ENCODE measurements at places on chromosomes 2 and 18. TPM values are rescaled to one million over a fixed set of nuclear protein-coding genes. Genes with fewer than 3 reads are reported as not detected.

Gene NXPH2
- not detected for total RNA-seq

Gene RTP5
- total RNA-seq = 0.54 TPM

Gene SERPINB4
- not detected for total RNA-seq

Gene DES
- total RNA-seq = not detected

Gene PTGR3
- total RNA-seq = 25.1 TPM

GRCh38 chr2:149702571-149702970 lies 115.0 kb upstream of the MMADHC start:
- no peak overlapping the region for H3K4me3 ChIP-seq
- no peaks in the 10 kb centered on the region for H3K4me1 ChIP-seq
- no peak overlapping the region for H3K27ac ChIP-seq
- H3K36me3 ChIP-seq = no peaks in the 10 kb centered on the region

GRCh38 chr18:36128530-36128870 lies 640 bp downstream of the SLC39A6 start:
- H3K27me3 ChIP-seq = no peaks in the 10 kb centered on the region
- H3K4me1 ChIP-seq = peaks cover 33% of the 10 kb centered on the region
- peak overlapping the region; percentile 96 for H3K27ac ChIP-seq
- DNase-seq = no peak

DNA sequence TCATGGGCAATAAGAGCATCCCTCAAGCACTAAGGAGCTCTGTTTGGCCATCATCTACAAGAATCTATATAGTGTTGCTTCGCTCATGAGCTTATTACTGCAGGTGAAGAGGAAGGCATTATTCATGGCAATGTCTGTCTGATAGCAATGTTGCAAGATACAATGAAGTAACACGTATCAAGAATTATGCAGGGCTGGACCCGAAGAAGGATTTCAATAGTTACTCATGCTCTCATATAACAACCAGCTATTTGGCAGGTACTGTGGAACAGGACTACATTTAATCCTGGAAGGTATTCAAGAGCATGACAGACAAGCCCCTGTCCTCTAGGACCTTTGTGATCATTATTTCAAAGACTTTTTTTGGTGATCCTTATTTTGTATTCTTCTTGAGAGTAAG lies 109.6 kb downstream of the LAMA3 start:
- no peaks in the 10 kb centered on the region for H3K27me3 ChIP-seq
- no peak for DNase-seq
- H3K36me3 ChIP-seq = no peaks in the 10 kb centered on the region
- H3K4me1 ChIP-seq = no peaks in the 10 kb centered on the region
- no peak overlapping the region for H3K27ac ChIP-seq

DNA sequence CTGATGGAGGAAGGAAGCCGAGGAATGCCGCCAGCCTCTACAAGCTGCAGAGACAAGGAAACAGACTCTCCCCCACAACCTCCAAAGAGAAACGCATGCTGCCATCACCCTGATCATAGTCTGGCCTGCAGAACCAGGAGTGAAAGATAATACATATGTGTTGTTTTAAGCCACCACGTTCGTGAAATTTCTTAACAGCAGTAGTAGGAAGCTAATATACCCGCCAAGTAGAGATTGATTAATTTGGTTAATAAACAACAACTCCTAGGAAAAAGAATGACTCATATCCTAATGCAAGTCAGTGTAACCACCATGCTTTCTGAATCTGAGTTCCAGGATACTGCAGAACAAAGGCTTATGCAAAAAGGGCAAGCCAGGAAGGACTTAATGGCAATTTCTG lies 36.6 kb downstream of the LONRF2 start:
- H3K27me3 ChIP-seq = no peaks in the 10 kb centered on the region
- no peak overlapping the region for H3K4me3 ChIP-seq
- H3K36me3 ChIP-seq = no peaks in the 10 kb centered on the region

DNA sequence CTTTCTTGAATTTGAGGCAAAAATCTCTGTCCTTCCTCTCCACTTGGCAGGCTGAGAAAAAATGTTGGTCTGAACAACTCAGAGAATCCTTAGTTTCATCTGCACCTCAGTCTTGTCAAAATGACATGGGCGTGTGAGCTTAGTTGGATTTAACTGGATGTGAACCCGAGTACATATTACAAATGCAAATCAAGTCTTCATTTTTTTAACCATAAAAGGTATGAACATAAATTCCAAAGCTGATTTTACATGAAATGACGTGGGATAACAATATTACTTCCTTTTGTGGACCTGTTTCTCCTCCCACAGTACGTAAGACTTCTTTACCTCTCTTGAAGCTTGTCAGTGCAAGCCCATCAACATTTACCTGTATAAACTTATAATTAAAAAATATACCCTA lies 32.6 kb upstream of the RND3 start:
- H3K36me3 ChIP-seq = no peaks in the 10 kb centered on the region
- H3K27me3 ChIP-seq = no peaks in the 10 kb centered on the region
- no peaks in the 10 kb centered on the region for H3K4me1 ChIP-seq
- H3K4me3 ChIP-seq = no peak overlapping the region

- no peak overlapping the region for H3K27ac ChIP-seq
- H3K4me1 ChIP-seq = no peaks in the 10 kb centered on the region
- no peak for DNase-seq
- H3K27me3 ChIP-seq = no peaks in the 10 kb centered on the region
- H3K4me3 ChIP-seq = no peak overlapping the region
Measured at GRCh38 chr2:23199115-23199918, 185.7 kb upstream of the KLHL29 start.

DNA sequence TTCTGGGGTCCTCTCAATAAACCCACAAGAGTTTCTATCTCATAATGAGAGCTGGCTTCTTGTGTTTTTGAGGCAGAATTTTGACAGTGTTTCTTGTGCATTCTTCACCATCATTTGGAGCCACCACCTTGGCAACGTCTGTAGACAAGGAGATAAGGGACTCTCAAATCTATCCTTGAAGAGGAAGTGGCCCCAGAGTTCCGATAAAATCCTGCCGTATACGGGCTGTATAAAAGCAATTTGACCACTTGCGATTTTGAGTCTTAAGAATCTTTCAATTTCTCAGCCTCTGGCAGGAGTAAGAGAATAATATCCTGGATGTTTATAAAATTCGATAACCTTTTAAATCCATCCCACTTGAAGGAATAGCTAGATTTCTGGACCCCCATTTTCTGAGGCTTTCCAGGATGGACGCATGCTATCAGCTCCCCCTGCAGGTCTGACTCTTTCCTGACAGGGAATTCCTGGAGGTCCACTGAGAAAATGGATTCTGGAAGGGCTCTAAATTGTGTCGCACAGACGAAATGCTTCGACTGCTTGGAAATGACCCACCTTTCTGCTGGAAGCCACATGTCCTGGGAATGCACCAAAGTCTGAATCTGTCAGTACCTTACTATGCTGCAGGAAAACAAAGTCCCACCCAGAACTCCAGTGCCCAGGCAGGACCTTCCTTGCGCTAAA lies 54.1 kb downstream of the E2F6 start:
- H3K27me3 ChIP-seq = no peaks in the 10 kb centered on the region
- no peaks in the 10 kb centered on the region for H3K4me1 ChIP-seq
- H3K36me3 ChIP-seq = no peaks in the 10 kb centered on the region
- no peak overlapping the region for H3K27ac ChIP-seq

- no peak overlapping the region for H3K27ac ChIP-seq
- no peaks in the 10 kb centered on the region for H3K27me3 ChIP-seq
- H3K36me3 ChIP-seq = no peaks in the 10 kb centered on the region
- H3K4me3 ChIP-seq = no peak overlapping the region
Measured at GRCh38 chr18:9049495-9049809, 53.0 kb upstream of the NDUFV2 start.

- H3K4me1 ChIP-seq = no peaks in the 10 kb centered on the region
- no peak overlapping the region for H3K4me3 ChIP-seq
Measured at GRCh38 chr18:49094979-49095632, 144.3 kb upstream of the SMAD7 start.

DNA sequence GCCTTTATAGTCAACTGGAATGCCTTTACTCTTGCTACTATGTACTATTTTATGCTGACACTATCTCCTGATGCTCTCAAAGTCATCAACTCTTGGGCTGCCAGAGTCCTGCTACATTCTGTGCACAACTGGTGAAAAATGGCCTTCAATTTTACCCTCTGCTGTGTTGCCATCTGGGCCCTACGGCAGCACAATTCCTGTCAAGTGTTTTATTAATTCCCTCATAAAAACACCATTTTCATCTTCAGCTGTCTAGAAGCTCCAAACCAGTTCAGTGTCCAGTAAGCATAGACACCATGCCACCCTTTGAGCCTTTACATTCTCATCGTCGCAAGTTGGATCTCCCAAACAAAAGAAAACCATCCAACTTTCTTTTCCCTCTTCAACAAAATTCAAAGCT lies 26.5 kb downstream of the CALCRL start:
- H3K4me1 ChIP-seq = no peaks in the 10 kb centered on the region
- no peak overlapping the region for H3K27ac ChIP-seq
- H3K4me3 ChIP-seq = no peak overlapping the region
- no peaks in the 10 kb centered on the region for H3K27me3 ChIP-seq
- DNase-seq = no peak

DNA sequence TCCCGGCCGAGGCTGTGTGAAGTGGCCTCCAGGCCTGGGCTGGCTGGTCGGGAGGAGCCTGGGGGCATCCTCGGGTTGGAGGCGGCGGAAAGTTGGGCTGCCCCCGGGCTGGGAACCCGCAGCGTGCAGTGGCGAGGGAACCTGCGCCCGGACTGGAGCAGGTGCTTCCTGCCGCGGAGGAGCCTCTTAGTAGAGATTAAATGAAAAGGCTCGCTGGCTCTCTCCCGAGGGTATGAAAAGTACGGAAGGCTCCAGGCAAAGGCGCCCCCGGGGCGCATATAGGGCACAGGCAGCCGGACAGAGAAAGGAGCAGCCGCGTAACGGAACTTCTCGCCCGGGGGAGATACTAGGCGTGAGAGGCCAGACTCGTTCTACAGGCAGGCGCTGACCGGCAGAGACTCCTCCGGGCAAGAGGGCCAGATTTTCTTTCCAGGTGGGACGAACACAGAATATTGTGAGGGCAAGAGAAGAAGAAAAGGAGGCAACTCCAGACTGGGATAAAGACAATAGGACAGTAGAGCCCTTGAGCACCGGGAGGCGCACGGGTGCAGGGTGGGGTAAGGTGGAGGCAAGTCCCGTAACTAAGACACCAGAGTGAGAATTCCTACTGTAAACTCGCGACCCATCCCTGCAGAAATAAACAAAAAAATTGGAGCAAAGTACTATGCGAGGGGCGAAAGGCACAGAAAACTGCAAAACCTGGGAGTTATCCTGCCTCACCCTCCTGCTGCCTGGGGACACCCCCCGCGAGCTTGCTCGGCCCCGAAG lies 816 bp downstream of the CDH2 start:
- DNase-seq = no peak
- H3K27ac ChIP-seq = no peak overlapping the region
- no peak overlapping the region for H3K4me3 ChIP-seq
- H3K27me3 ChIP-seq = peaks cover 4% of the 10 kb centered on the region

DNA sequence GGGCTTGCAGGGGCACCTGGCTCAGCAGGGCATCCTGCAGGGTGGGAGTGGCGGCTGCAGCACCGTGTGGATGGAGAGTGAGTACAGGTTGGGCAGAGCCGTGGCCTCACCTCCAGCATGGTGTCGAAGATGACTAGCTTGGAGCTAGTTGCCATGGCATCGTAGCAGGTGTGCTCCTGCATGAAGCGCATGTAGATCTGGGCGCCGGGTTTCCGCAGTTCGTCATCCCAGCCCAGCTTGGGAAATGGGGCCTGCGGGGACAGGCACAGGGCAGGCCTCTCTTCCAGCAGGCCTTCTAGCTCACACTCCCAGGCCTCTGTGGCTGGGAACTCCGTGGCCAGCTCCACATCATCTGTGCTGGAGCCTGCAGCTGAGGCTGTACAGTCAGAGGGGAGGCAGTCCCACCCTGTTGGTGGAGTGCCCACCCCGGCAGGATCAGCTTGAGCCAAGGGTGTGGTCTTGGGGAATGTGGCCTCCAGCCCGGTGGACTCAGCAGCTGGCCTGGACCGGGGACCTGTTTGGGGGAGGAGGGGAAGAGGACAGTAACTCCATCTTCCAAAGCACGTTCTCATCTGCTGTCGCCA lies 1.6 kb downstream of the PRKAG3 start:
- no peak overlapping the region for H3K27ac ChIP-seq
- no peaks in the 10 kb centered on the region for H3K27me3 ChIP-seq
- no peak for DNase-seq
- no peak overlapping the region for H3K4me3 ChIP-seq

- no peaks in the 10 kb centered on the region for H3K27me3 ChIP-seq
- no peak overlapping the region for H3K27ac ChIP-seq
- H3K36me3 ChIP-seq = peaks cover 8% of the 10 kb centered on the region
- H3K4me1 ChIP-seq = no peaks in the 10 kb centered on the region
- DNase-seq = no peak
Measured at GRCh38 chr2:101011152-101011551, 9.1 kb downstream of the RPL31 start.

GRCh38 chr2:232296776-232297525 lies 81.6 kb upstream of the ALPP start:
- no peak overlapping the region for H3K27ac ChIP-seq
- no peak overlapping the region for H3K4me3 ChIP-seq
- H3K4me1 ChIP-seq = peaks cover 7% of the 10 kb centered on the region
- no peaks in the 10 kb centered on the region for H3K27me3 ChIP-seq
- no peak for DNase-seq

- no peaks in the 10 kb centered on the region for H3K4me1 ChIP-seq
- H3K36me3 ChIP-seq = no peaks in the 10 kb centered on the region
- H3K27me3 ChIP-seq = no peaks in the 10 kb centered on the region
Measured at GRCh38 chr2:189499137-189499536, 57.9 kb downstream of the WDR75 start.

Measured in naive thymus-derived CD4-positive, alpha-beta T cell (primary cell).